ENCODE measurements at places on chromosomes 4 and X.

- DNase-seq = peak; percentile 94
Measured at GRCh38 chr4:705278-706082, at the start of gene PCGF3. TSS of gene PCGF3 (plus strand) at chr4:705832. CDS start at chr4:733681, 27,849 bp downstream.

GRCh38 chr4:41012293-41012692 is 202.0 kb downstream of the APBB2 start:
- DNase-seq = peak; percentile 38

GRCh38 chrX:55014897-55015299 is 14.7 kb downstream of the APEX2 start:
- no peak for DNase-seq

GRCh38 chr4:35793045-35793722 is 451.1 kb downstream of the ARAP2 start:
- DNase-seq = peak; percentile 54

GRCh38 chrX:10047133-10047532 is 80.0 kb downstream of the CLDN34 start:
- no peak for DNase-seq

DNA sequence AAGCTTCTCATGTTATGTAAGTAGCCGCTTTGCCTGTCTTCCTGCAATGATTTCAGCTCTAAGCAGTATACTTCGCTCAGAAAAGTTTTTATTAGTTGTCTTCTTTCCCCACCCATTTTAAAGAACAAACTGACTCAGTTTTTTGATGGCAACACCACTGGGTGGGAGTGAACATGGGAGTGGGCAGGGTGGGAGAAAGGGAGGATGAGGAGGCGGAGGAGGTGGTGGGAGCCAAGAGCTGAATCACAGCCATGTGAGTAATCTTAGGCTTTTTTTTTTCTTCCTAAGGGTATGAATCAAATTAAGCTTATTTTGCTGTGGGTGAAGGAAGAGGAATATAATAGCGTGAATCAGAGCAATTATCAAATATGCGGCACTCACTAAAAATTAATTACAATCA is 574.3 kb upstream of the DIPK2B start:
- peak; percentile 92 for DNase-seq

DNA sequence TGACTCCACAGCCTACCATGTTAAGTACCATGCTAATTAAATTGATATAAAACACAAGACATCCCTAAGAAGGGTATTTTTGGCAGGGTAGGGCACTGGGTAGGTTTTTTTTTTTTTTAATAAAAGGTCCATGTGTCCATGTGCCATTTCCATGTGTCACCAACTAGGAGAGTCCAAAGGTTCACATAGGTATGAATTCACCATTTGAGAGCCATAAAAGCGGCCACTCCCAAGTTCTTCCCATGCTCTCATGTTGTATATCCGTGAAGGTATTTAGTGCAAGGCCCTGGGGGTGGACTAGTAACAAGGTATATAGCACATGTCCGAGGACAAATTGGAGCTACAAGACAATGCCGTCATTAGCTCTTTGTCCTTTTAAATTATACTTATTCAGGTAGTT is 107.3 kb downstream of the PDE5A start:
- DNase-seq = no peak

DNA sequence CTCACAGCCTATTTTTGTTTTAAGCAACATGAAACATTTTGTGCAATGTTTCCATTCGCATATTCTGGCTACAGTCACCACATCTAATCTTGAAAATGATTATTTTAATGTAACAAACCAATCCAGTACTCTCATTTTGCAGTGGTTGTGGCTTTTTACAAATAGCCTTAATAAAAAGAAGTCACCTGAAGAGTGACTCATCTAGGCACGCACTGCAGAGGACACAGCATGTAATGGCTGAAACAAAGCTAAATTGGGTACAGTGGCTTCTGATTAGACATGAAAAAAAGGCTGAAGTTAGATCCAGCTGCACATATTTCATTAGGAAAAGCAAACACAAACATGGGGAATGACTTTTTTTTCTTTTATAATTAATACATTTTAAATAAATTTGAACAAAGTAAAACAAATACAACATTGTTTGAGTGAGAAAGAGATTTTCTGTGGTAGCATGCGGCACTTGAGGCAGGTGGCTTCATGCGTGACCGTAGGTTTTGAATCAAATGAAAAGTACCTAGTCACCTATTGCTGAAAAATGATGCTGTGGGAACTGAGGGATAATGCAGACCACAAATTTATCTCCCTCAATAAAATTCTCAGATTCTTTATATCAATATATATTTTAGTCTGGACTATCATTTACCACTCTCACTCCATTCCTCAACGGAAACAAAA is 240.8 kb upstream of the DDX53 start:
- DNase-seq = no peak

DNA sequence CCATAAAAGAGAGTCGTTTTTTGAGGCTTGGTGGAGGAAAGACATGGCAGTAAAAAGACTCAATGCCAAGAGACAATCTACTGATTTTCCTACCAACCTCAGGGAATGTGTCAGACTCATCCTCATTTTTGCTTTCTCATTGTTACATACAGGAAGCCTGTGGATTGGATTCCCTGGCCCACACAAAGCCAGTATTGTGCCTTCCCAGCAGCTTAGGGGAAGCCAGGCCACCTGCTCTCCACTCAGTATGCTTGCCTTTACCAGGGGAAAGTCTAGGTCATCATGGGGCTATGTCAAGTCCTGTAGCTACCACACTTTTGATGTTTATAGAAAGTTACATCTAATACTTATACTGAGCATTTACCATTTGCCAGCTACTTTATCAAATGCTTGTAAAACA is 11.0 kb downstream of the BMX start:
- no peak for DNase-seq

DNA sequence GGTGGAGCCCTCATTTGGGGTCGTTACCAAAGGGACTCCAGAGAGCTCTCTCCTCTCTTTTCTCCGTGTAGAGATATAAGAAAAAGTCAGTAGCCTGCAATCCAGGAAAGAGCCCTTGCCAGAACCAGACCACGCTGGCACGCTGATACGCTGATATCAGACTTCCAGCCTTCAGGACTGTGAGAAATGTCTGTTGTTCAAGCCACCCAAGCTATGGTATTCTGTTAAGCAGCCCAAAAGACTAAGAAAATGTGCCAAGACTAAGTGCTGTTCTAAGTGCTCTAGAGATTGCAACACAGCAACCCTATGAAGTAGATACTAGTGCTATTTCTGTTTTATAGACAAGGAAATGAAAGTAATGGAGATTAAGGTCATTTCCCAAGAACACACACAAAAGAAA is 205.7 kb downstream of the CAMK2D start:
- no peak for DNase-seq

DNA sequence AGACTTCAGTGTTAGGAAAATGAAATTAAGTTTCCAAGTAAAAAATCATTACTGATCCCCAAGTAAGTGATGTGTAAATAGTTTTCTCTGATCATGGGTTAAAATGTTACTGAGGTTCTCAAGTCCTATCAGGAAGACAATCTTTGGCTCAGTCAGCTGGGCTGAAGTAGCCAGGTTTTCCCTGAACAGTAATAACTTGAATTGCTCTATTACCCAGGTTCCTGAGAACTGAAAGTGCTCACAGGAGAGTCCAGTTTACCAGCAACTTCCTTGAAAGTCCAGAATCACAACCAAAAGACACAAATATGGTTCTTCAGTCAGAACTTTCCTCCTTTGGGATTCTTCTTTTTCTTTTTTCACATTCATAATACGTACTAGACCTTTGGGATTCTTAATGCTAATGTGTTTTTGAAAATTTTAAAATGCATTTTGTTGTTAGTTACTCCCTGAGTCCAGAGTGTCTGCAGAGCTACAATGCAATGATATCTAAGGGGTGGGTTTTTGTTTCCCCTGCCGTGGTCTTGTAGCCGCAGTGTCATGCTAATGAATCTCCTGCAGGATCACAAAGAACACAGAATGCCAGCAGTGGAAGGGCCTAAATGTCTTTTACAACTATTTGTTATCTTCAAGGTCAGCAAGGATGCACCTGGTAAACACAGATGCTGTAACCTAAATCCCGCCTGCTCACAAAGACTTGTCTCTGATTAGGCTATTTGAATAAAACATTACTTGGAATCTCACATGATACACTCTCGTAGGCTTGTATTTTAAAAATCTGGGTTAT is 439.8 kb upstream of the NR3C2 start:
- DNase-seq = no peak

DNA sequence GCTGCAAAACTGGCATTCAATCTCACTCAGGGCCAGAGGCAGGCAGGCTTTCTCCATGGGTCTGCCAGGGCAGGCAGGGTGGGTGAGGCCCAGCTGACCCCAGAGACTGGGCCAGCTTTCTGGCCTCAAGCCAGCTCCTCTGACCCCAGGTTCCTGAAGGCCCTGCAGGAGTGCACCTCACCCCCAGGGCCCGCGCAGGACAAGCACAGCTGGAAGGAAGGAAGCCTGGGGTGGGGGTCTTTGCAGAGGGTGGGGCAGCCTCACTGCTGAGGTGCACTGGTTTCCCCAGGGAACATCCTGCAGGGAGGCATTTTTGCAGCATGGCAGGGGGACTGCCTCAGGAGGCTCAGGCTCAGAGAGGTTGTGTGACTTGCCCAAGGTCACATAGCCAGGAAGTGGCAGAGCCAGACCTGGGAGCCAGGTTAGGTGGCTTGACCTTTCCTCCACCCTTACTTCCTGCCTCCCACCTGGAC is 31.5 kb upstream of the AFAP1 start:
- DNase-seq = no peak
